Psoas muscle (tissue), 8 donors: ENCODE measurements at places on chromosomes 7 and 10. TPM values are rescaled to one million over a fixed set of nuclear protein-coding genes. Genes with fewer than 3 reads are reported as not detected.

DNA sequence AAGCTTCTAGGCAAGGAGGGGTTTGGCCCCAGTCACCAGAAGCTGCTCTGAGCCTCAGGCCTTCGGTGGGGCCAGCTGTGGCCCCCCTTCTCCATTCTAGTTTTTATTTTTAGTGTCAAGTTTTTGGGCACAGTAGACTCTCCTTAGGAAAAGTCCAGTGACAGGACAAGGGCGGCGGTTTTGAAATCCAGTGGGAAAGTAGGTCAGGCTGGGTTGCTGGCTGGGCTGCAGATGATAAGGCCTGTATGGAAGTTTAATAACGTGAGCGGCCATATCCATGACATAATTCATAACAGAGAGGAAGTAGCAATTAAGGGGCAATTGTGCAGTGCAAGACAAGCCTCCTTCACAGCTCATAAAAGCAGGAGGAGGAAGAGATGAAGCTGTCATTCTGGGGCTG lies 87.1 kb upstream of the ZNF716 start:
- no peak overlapping the region for H3K27ac ChIP-seq
- no peaks in the 10 kb centered on the region for H3K4me1 ChIP-seq
- H3K4me3 ChIP-seq: no peak overlapping the region
- no peaks in the 10 kb centered on the region for H3K27me3 ChIP-seq

GRCh38 chr10:62133618-62134017 lies 135.0 kb downstream of the RTKN2 start:
- no peak for DNase-seq
- H3K27me3 ChIP-seq: no peaks in the 10 kb centered on the region
- H3K36me3 ChIP-seq: no peaks in the 10 kb centered on the region
- H3K4me1 ChIP-seq: no peaks in the 10 kb centered on the region

GRCh38 chr10:98389398-98389797 lies 25.6 kb downstream of the PYROXD2 start:
- no peaks in the 10 kb centered on the region for H3K36me3 ChIP-seq
- DNase-seq: no peak
- no peak overlapping the region for H3K4me3 ChIP-seq
- peaks cover 10% of the 10 kb centered on the region for H3K4me1 ChIP-seq

GRCh38 chr10:128473396-128473795 lies 347.2 kb upstream of the MKI67 start:
- no peak overlapping the region for H3K27ac ChIP-seq
- no peaks in the 10 kb centered on the region for H3K4me1 ChIP-seq
- no peaks in the 10 kb centered on the region for H3K36me3 ChIP-seq
- H3K27me3 ChIP-seq: peaks cover 20% of the 10 kb centered on the region

DNA sequence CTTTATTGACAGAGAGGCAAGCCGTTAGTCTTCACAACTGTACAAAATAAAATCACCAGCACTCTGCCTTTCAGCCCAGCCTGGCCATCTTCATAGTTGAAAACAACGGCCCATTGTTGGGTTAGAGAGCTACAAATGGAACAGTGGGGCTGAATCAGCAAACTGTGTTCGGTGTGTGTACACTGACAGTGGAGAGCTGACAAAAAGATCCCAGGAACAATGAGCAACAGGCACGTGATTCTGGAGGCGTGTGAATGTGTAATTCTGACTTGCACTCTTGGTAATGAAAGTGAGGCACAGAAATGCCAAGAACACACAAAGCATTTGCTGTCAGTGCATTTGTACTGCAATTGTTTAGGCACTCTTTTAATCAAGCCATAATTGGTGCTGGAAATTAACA lies 303.7 kb downstream of the WDR11 start:
- DNase-seq: no peak
- H3K4me1 ChIP-seq: no peaks in the 10 kb centered on the region
- no peaks in the 10 kb centered on the region for H3K27me3 ChIP-seq
- no peak overlapping the region for H3K4me3 ChIP-seq

GATA3 gene
- total RNA-seq: 1.8 TPM

- no peaks in the 10 kb centered on the region for H3K27me3 ChIP-seq
- no peaks in the 10 kb centered on the region for H3K36me3 ChIP-seq
- no peak overlapping the region for H3K4me3 ChIP-seq
- peaks cover 8% of the 10 kb centered on the region for H3K4me1 ChIP-seq
- H3K27ac ChIP-seq: no peak overlapping the region
Observed at GRCh38 chr10:50350366-50350765, 99.0 kb upstream of the ASAH2 start.

- H3K4me1 ChIP-seq: no peaks in the 10 kb centered on the region
- no peak for DNase-seq
- no peak overlapping the region for H3K4me3 ChIP-seq
Observed at GRCh38 chr7:111763221-111763801, 201.0 kb upstream of the IMMP2L start.

GRCh38 chr7:96041171-96041570 lies 268.8 kb downstream of the DYNC1I1 start:
- H3K36me3 ChIP-seq: no peaks in the 10 kb centered on the region
- H3K4me3 ChIP-seq: no peak overlapping the region
- H3K27ac ChIP-seq: no peak overlapping the region
- no peaks in the 10 kb centered on the region for H3K4me1 ChIP-seq
- no peaks in the 10 kb centered on the region for H3K27me3 ChIP-seq

DNA sequence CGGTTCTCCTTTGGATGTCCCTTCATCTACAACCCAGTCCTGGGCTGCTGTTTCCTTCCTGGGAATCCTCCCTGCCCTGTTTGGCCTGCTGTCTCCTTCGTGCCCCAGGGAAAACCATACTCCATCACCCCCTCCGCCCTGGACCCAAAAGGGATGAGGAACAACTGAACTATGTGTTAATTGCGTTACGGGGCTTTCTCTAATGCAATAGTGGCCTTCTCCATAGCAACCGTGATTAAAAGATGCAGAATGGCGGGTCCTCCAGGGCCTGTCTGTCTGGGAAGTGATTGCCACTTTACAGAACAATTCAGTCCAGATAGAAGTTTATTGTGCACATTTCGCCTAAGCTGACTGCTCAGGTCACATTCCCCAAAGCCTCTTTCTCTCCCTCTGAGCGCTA lies 112.0 kb upstream of the FGFR2 start:
- no peak overlapping the region for H3K4me3 ChIP-seq
- no peak overlapping the region for H3K27ac ChIP-seq
- no peak for DNase-seq
- peaks cover 3% of the 10 kb centered on the region for H3K27me3 ChIP-seq
- H3K4me1 ChIP-seq: no peaks in the 10 kb centered on the region

PKD2L1 gene
- total RNA-seq: not detected

DNA sequence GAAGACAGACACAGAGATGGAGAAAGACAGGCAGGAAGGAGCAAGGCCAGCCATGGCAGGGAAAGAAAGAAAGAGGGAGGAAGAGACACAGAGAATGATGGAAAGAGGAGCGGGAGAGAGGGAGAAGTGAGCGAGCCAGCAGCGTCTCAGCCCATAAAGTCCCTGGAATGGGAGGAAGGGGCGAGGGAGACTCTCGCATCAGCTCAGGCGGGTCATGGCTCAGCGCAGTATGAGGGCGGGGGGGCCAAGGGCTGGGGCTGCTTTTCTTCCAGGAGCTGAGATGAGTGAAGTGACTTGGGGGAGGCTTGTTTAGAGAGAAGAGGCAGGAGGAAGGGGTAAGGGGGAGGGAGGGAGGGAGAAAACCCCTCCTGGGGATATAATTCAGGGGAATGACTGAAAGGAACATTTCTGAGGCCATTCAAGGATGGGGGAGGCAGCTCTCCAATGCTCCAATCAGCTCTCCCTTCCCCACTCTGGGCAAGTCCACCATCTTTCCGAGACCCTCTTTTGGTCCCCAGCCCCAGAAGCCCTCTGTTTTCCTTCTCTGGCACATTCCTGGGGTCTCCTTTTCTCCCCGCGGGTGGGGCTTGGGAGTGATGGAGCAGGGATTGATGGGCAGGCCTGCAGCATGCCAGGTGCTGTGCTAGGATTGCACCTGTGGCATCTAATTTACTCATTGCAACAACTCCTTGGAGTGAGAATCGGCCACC lies 87.9 kb downstream of the HIF1AN start:
- no peak for DNase-seq
- no peak overlapping the region for H3K27ac ChIP-seq
- H3K4me3 ChIP-seq: no peak overlapping the region
- no peaks in the 10 kb centered on the region for H3K36me3 ChIP-seq

SPAM1 gene
- not detected for total RNA-seq

DNA sequence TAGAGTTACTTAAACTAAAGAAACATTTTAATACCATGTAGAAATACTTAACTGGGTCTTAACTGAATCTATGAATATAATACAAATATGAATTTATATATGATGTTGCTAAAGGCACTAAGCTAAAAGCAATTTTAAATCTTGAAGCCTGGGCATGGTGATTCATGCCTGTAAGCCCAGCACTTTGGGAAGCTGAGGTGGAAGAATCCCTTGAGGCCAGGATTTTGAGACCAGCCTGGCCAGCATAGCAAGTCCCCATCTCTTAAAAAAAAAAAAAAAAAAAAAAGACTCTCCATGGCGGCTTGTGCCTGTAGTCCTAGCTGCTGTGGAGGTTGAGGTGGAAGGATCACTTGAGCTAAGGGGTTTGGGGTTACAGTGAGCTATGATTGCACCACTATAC lies 95.3 kb downstream of the CCSER2 start:
- no peak for DNase-seq
- peak overlapping the region; percentile 90 for H3K27ac ChIP-seq
- no peaks in the 10 kb centered on the region for H3K36me3 ChIP-seq
- no peak overlapping the region for H3K4me3 ChIP-seq
- peaks cover 41% of the 10 kb centered on the region for H3K4me1 ChIP-seq

GRCh38 chr10:70748305-70748704 lies 36.9 kb downstream of the TBATA start:
- no peak overlapping the region for H3K4me3 ChIP-seq
- no peak for DNase-seq
- no peak overlapping the region for H3K27ac ChIP-seq

CALCR gene
- total RNA-seq: 0.91 TPM

DNA sequence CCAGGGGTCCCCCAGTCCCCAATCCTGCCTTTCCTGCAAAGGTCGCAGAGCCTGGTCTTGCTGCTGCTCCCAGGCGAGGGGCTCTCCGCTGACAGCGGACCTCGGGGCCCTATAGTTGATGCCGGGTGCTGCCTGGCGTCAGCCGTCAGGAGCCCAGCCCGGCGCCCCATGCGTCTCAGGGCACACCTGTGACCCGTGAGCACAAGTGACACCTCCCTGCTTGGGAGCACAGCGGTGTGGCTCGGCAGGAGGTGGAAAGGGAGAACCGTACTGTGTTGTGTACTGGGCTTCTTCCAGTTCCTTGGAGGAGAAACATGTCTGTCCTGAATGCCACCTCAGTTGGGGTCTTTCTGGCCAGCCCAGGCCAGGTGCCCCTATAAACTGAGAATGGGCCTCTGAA lies 56.7 kb downstream of the LHPP start:
- peaks cover 18% of the 10 kb centered on the region for H3K4me1 ChIP-seq
- H3K27ac ChIP-seq: no peak overlapping the region
- DNase-seq: peak; percentile 43
- no peak overlapping the region for H3K4me3 ChIP-seq
- no peaks in the 10 kb centered on the region for H3K27me3 ChIP-seq

GRCh38 chr10:70601746-70602145 lies 795 bp downstream of the PRF1 start:
- H3K4me3 ChIP-seq: no peak overlapping the region
- no peak overlapping the region for H3K27ac ChIP-seq
- H3K4me1 ChIP-seq: no peaks in the 10 kb centered on the region

GRCh38 chr7:120108376-120108775 lies 164.6 kb upstream of the KCND2 start:
- no peaks in the 10 kb centered on the region for H3K36me3 ChIP-seq

- peak overlapping the region; percentile 23 for H3K27ac ChIP-seq
- no peaks in the 10 kb centered on the region for H3K36me3 ChIP-seq
- H3K4me3 ChIP-seq: no peak overlapping the region
Observed at GRCh38 chr10:80474597-80474910, 20.4 kb downstream of the TSPAN14 start.

DNA sequence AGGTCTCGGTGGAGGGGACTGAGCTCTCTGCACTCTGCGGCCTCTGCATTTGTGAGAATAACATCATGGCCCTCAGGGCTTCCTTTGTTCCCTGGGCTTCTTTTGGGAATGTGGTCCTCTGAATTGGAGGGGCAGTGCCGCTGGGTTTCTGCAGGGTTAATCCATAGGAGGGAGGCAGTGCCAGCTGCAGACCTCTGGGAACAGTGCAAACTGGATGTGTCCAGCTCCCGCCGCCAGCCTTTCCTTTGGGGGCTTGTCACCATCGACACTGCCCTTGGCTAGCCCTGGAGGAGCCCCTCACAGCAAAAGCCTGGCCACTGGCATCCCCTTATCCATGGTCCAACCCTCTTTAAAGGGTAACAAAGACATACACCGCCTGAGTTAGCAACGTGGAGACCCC lies 174.0 kb downstream of the WDR37 start:
- no peaks in the 10 kb centered on the region for H3K27me3 ChIP-seq
- no peaks in the 10 kb centered on the region for H3K36me3 ChIP-seq
- DNase-seq: no peak
- H3K27ac ChIP-seq: no peak overlapping the region
- H3K4me3 ChIP-seq: no peak overlapping the region
- H3K4me1 ChIP-seq: no peaks in the 10 kb centered on the region

- H3K27me3 ChIP-seq: no peaks in the 10 kb centered on the region
- H3K4me3 ChIP-seq: no peak overlapping the region
- no peak overlapping the region for H3K27ac ChIP-seq
- no peaks in the 10 kb centered on the region for H3K4me1 ChIP-seq
- DNase-seq: no peak
- H3K36me3 ChIP-seq: no peaks in the 10 kb centered on the region
Observed at GRCh38 chr10:113959383-113959760, 84.3 kb upstream of the ADRB1 start.

GRCh38 chr10:11505639-11506038 lies 105.8 kb downstream of the USP6NL start:
- H3K27ac ChIP-seq: no peak overlapping the region
- H3K4me3 ChIP-seq: no peak overlapping the region
- H3K4me1 ChIP-seq: no peaks in the 10 kb centered on the region

DNA sequence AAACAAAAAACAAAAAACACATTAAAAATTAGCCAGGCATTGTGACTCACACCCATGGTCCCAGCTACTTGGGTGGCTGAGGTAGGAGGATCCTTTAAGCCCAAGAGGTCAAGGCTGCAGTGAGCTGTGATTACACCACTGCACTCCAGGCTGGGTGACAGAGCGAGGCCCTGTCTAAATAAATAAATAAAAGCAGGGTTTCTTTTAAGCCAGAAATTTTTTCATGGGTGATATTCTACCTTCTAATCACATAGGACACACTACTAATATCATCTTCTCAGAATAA lies 14.2 kb upstream of the SVIL start:
- DNase-seq: no peak
- H3K4me1 ChIP-seq: peaks cover 53% of the 10 kb centered on the region
- H3K4me3 ChIP-seq: no peak overlapping the region
- H3K27ac ChIP-seq: peak overlapping the region; percentile 94
- H3K27me3 ChIP-seq: no peaks in the 10 kb centered on the region

DNA sequence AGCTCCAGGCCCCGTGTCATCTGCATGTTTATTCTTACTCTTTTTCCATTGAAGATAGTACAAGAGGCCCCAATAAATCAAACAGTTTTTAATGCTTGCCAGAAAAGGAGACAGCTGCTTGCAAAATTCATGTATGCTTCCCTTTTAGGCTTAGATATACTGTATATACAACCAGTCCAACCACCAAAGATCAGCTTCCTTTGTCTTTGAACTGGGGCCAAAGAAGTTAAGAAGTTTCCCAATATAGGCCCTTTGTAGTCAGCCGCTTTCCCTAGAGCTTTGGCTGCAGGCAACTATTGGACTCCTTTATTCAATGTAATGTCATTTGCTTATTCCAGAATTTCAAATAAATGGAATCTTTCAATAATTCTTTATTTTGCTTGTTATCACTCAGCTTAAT lies 1395.0 kb downstream of the GATA3 start:
- no peaks in the 10 kb centered on the region for H3K27me3 ChIP-seq
- H3K4me1 ChIP-seq: no peaks in the 10 kb centered on the region
- H3K27ac ChIP-seq: no peak overlapping the region
- no peak overlapping the region for H3K4me3 ChIP-seq
- no peaks in the 10 kb centered on the region for H3K36me3 ChIP-seq
